ENCODE measurements at places on chromosomes 5 and 9. TPM values are rescaled to one million over a fixed set of nuclear protein-coding genes. Genes with fewer than 3 reads are reported as not detected.

DNA sequence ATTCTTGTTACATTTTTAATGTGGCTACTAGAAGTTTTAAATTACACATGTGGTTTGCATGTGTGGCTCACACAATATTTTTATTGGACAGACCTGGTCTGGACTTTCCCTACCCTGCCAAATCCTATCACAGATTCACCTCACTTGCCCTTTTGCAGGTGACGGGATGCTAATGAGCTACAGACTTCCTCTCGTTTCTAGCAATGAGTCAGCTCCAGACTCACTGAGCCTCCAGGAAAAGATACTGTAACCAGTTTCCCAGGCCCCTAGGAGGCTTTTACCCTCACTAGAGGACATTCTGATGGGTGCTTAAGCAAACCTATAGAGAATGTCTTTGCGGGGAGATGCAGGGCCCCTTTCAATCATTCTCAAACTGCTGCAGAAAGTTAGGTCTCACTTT, 135.4 kb downstream of the WDR41 start:
- DNase-seq, result no peak

DNA sequence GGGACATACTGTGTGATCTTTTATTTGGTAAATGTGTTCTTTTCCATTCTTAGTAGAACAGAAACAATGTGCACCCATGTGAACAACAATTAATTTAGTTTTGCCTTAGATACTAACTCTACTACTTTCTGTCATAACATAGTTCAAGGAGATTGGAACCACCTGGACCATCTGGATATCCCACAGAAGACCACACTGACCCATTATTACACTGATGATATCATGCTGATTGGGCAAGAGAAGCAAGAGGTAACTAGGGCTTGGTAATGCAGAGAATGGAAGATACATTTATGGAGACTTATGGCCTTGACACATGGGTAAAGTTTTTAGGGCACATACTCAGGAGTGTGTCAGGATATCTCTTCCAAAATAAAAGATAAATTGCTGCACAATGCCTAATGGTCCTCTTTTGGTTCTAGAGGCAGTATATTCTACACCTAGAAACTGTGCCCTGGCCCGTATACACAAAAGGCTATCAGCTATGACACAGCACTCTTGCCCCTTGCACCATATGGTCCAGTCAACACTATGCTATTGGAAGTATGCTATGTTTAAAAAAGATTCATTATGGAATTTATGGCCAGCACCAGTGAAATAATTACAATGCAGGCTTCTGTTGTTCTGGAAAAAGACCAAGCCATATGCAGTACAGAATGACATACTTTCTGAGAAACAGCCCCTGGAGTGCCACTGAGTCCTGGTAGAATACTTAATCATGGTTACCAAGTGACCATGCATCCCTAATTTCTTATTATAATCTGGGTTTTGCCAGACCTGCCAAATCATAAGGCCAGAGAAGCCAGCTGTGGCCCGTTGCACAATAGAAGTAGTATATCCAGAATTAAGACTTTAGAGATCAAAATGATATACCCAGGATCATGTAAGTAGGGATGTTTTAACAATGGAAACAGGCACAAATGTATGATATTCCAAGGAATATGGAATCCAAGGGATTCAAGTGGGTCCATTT, 41.6 kb upstream of the MROH2B start:
- no peak for DNase-seq

- no peak for DNase-seq
These were observed 87.2 kb downstream of the TLE4 start for GRCh38 chr9:79658926-79659325.

DNA sequence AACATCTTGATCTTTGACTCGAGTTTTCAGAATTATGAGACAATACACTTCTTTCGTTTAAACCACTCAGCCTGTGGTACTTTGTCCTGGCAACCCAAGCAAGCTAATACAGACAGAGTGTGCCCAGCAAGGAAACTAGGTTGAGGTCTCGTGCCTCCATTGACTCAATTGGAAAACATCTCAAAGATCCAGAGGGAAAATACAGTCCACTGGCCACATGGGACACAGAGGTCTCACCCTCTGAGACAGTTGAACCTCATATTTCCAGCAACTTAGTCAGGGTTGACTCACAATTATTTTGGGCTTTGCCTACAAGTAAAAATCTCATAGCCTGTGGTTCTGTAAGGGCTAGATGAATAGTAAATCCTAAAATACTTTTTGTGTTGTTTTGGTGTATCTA, 631.5 kb downstream of the MTRR start:
- DNase-seq, result no peak

- no peak for DNase-seq
These were observed 44.5 kb downstream of the SMC5 start for GRCh38 chr9:70303268-70303667.

DNA sequence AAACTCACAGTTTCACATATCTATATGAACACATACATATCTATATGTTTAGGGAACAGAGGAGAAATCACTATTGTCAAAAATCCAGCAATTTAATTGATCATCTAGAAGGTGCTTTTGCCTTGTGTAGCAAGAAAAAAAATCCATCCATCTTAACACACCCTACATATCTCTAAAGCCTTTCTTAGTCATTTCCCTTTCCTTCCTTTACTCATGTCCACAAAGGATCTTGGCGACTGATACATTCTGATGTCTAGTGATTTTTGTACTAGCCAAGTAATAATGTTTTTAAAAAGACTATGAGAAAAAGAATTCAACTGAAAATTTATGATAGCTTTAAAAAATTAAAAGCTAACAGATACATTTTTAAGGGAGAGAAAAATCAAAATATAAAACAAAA, 22.5 kb downstream of the ZDHHC21 start:
- DNase-seq, result no peak

DNA sequence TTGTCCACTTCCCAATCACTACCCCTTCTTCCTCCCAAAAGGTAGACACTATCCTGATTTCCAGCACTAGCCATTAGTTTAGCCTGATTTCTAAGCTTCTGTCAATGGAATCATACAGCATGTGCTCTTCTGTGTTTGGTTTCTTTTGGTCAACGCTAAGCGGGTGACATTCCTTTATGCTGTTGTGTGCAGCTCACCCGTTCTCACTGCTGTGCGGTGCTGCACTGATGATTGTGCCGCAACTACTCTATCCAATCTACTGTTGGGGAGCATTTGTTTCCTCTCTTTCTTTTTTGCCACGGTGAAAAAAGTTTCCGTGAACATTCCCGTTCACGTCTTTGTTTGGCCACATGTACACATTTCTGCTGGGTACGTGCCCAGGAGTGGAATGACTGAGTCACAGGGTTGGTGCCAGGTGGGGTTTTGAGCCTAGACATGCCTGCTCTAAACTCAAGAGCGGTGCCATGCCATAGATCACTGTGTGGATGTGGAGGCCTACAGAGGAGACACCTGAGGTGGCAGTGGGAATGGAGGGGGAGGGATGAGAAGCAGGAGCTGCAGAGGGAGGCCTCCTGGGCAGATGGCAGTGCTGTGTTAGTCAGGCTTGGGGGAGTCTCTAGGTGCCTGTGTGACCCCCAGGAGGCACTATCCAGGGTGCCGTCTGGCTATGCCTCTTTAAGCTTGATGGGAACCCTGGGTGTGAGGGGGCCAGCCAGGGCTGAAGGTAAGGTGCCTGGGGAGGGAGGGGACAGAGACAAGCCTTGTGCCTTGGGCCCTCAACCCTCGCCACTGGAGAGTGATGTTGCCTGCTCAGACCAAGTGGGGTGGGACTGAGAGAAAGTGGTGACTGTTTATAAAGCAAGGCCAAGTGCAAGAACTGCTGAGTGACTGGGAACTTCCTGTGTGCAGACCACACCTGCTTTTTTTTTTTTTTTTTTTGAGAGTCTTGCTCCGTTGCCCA, 11.4 kb upstream of the ANKRD33B start:
- no peak for DNase-seq

DNA sequence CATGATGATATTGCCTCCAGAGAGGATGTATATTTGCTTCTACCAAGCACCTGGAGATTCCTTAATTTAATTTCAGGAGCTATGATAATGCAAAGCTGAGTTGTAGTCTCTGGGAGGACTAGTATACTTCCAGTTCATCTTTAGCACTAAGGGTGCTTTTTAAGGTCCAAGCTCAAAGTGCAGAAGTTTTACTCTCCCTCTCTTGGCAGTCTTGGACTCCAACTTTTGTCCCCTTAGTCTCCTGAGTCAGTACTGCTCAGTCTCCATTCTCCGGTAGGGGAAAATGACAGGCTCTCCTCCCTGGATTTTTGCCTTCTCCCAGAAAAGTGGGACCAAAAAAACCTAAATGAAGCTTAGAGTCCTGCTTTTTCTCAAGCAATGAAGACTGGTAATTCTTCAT, 8.3 kb downstream of the SMIM3 start:
- no peak for DNase-seq

DNA sequence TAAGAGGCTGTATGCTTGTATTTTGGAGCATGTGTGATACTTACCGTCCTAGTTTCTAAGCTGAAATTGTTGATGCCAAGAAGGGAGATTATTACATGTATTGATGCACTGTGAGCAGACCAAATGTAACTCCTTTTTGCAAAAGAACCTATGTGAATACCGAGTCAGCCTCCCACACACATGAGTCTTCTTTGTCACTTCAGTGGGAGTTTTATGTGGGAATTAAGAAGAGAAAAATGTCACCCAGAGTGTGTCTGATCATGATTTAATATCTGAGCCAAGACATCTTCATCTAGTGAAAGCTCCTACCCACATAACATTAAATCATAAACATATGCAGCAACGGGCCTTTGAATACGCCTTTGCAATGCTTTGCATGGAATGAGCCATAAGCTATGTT, 380.3 kb upstream of the ACTBL2 start:
- no peak for DNase-seq

Gene MVB12B
- 3.8 TPM for total RNA-seq

GRCh38 chr5:150645070-150645700, 4.7 kb downstream of the SYNPO start:
- DNase-seq, result no peak

Gene PCDHGA6
- total RNA-seq, result 0.44 TPM

GRCh38 chr5:91114658-91115057, 268.5 kb downstream of the ARRDC3 start:
- no peak for DNase-seq

DNA sequence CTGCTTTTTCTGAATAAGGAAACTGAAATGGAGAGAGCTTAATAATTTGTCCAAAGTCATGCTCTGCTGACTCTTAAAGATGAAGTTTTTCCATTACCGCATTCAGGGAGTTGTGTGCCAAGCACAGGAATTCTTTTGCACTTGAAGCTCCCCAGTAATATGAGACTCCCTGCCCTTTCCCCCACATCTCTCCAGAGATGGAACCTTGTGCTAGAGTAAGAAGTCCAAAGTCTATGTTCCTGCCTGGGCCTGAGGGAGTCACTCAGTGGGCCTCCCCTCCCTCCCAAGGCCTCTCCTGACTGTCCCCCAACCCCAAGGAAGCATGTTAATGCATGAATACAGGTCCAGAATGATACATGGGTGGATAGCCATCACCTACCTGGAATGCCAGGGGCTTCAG, 173.3 kb upstream of the SEMA6A start:
- no peak for DNase-seq

- no peak for DNase-seq
These were observed 76.4 kb downstream of the PRRT1B start for GRCh38 chr9:131621551-131622358.

- no peak for DNase-seq
These were observed 52.2 kb upstream of the GPR151 start for GRCh38 chr5:146568161-146568560.

- DNase-seq, result no peak
These were observed 825 bp upstream of the PCAT7 start for GRCh38 chr9:94554078-94554438.

- DNase-seq, result no peak
These were observed 521 bp upstream of the PTGS1 start for GRCh38 chr9:122370303-122370702.

DNA sequence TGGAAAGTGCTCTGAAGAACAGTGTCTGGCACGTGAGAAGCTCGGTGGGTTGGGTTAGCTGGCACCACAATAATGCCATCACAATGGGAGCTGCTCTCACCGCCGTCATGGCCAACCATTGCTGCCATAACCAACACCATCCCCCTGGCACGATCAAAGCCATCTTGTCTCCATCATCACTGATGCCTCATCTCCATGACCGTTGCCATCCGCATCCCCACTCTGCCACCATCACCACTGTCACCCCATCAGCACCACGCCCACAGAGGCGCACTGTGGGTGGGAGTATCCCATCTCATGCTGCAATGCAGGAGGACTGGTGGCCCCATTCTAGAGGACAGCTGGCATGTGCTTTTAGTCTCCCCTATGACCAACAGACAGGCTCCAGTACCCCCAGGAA, 23.7 kb downstream of the NR5A1 start:
- DNase-seq, result no peak
